Mesothelial cell of epicardium (in vitro differentiated cells): ENCODE measurements at places on chromosomes 16 and 17. TPM values are rescaled to one million over a fixed set of nuclear protein-coding genes. Genes with fewer than 3 reads are reported as not detected.

DNA sequence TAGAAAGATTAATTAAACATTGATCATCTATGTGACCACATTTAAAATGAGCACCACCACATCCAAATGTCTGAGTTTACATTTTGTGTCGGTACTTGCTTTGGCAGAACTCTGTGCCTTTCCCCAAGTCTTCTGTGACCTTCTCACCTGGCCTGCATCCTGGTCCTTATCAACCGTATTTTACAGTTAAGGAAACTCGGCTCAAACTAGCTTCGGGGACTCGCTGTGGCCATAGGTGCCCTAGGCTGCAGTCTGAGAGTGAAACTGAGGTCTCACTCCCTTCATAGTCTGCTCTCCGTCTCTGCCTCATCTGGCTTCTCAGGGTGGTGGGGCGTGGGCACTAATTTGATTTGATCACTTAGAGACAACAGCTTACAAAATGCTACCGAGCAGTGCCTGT, 555.5 kb downstream of the WWOX start:
- H3K27ac ChIP-seq = no peak overlapping the region
- H3K36me3 ChIP-seq = no peaks in the 10 kb centered on the region
- DNase-seq = no peak
- no peak overlapping the region for H3K4me3 ChIP-seq
- no peaks in the 10 kb centered on the region for H3K27me3 ChIP-seq
- H3K4me1 ChIP-seq = peaks cover 22% of the 10 kb centered on the region

DNA sequence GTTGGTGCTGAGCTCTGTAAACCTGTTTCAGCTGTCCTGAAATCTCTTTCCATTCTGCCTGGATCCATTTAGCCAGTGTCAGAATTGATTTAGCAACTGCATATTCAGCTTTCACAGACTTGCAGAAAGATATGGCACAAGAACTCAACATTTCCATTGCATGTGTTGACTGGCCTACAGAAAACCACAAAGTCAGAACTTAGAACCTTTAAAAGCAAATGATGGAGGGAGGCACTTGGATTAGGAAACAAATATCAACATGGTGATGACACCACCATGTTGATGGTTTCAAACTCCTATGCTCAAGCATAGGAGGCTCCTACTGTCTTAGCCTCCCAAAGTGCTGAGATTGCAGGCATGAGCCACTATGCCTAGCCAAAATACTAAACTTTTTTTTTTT, 52.3 kb upstream of the ARL6IP1 start:
- no peak overlapping the region for H3K27ac ChIP-seq
- DNase-seq = no peak
- no peaks in the 10 kb centered on the region for H3K4me1 ChIP-seq
- no peak overlapping the region for H3K4me3 ChIP-seq
- H3K27me3 ChIP-seq = no peaks in the 10 kb centered on the region
- peaks cover 41% of the 10 kb centered on the region for H3K36me3 ChIP-seq

GRCh38 chr17:57424777-57425188, 168.5 kb downstream of the MSI2 start:
- peaks cover 24% of the 10 kb centered on the region for H3K4me1 ChIP-seq
- no peaks in the 10 kb centered on the region for H3K27me3 ChIP-seq
- peaks cover 8% of the 10 kb centered on the region for H3K36me3 ChIP-seq
- H3K27ac ChIP-seq = peak overlapping the region; percentile 25

DNA sequence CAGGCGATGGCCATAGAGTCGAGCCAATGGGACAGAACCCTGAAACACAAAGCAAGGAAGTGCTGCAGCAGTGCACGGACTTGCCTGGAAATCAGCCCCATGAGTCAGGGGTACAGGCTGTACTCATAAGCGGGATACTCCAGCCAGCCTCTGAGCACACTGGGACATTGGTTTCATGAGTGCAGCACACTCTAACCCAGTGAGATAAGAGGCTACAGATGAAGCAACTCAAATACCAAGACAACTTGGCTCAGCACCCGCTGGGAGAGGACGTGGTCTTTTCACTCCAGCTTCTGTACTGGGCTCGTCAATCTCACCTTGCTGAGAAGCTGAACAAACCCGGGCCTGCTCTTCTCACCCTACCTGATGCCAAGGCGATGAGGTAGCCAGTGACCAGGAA, 98.2 kb downstream of the AXIN2 start:
- peaks cover 24% of the 10 kb centered on the region for H3K4me1 ChIP-seq
- no peak for DNase-seq
- no peaks in the 10 kb centered on the region for H3K27me3 ChIP-seq
- H3K27ac ChIP-seq = no peak overlapping the region
- no peak overlapping the region for H3K4me3 ChIP-seq

- no peak overlapping the region for H3K4me3 ChIP-seq
- peak; percentile 43 for DNase-seq
- no peaks in the 10 kb centered on the region for H3K27me3 ChIP-seq
- H3K27ac ChIP-seq = peak overlapping the region; percentile 57
- peaks cover 29% of the 10 kb centered on the region for H3K4me1 ChIP-seq
Observed at GRCh38 chr17:27315322-27315721, 21.4 kb downstream of the WSB1 start.

GRCh38 chr16:74268372-74268782, 28.2 kb upstream of the PSMD7 start:
- H3K4me1 ChIP-seq = peaks cover 48% of the 10 kb centered on the region
- H3K36me3 ChIP-seq = no peaks in the 10 kb centered on the region
- no peak overlapping the region for H3K4me3 ChIP-seq
- H3K27me3 ChIP-seq = no peaks in the 10 kb centered on the region

GRCh38 chr17:33753452-33753851, 460.4 kb upstream of the ASIC2 start:
- H3K27ac ChIP-seq = no peak overlapping the region
- H3K4me1 ChIP-seq = peaks cover 12% of the 10 kb centered on the region
- no peak overlapping the region for H3K4me3 ChIP-seq
- H3K36me3 ChIP-seq = no peaks in the 10 kb centered on the region

- no peak overlapping the region for H3K27ac ChIP-seq
- DNase-seq = no peak
- H3K27me3 ChIP-seq = peaks cover 3% of the 10 kb centered on the region
Observed at GRCh38 chr16:48101069-48101674, 54.6 kb downstream of the ABCC12 start.

GRCh38 chr16:55189224-55189623, 134.8 kb upstream of the IRX6 start:
- no peak for DNase-seq
- peaks cover 5% of the 10 kb centered on the region for H3K4me1 ChIP-seq
- H3K27me3 ChIP-seq = peaks cover 55% of the 10 kb centered on the region
- no peak overlapping the region for H3K4me3 ChIP-seq

DNA sequence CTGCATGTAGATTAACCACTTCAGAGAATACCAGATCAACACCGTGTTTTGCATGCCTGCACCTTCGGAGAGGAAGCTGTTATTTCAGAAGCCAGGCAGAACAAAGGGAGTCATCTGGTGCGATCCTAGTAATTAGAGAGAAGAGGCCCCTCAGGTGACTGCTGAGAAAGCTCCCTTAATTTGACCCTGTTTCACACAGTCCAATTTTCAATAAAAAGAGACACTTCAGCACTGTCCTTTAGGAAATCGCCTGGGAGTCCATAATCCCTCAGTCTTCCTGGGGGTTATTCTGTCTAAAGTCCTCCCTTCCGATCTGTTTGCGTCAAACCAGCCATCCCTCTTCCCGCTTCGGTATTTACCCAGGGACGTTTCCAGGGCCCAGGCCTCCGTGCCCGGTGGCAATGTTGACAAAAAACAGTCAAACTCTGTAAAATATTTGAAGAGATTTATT, 23.4 kb upstream of the TNRC6C start:
- H3K27me3 ChIP-seq = peaks cover 23% of the 10 kb centered on the region
- H3K36me3 ChIP-seq = no peaks in the 10 kb centered on the region

GRCh38 chr16:86960266-86960665, 356.9 kb downstream of the C16orf95 start:
- H3K27me3 ChIP-seq = no peaks in the 10 kb centered on the region
- H3K36me3 ChIP-seq = no peaks in the 10 kb centered on the region
- peak overlapping the region; percentile 66 for H3K27ac ChIP-seq
- no peak overlapping the region for H3K4me3 ChIP-seq
- H3K4me1 ChIP-seq = peaks cover 57% of the 10 kb centered on the region

DNA sequence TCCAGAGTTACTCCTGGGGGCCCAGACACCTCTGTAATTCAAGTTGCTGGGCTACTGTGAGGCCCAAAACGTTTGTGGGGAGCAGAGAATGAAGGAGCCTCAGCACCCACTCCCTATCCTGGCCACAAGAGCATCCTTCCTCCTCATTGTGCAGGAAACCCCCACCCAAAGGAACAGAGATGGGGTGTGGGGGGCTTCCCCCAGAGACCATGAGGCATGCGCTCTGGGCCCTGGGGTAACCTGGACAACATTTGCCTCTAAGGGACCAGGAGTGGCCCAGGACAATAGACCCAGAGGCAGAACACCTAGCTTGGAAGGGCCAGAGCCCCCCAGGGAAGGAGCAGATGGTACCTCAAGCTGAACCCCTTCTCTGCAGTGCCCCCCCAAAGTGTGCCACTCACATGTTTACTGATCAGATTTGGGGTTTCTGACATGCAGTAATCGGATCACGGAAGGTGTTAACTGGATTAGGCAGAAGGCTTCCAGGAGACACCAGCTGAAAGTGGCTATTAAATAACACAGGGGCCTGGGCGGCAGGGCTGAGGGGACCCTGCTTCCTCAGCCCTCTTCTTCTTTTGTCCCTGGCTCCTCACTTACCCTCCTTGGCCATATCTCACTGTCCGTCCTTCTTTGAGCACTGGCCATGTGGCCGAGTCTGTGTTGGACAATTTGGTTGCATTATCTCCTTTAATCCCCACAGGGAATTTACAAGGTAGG, 50.8 kb downstream of the SDK2 start:
- H3K4me1 ChIP-seq = peaks cover 6% of the 10 kb centered on the region
- no peak for DNase-seq
- H3K27ac ChIP-seq = no peak overlapping the region
- H3K27me3 ChIP-seq = peaks cover 2% of the 10 kb centered on the region
- H3K4me3 ChIP-seq = no peak overlapping the region

DNA sequence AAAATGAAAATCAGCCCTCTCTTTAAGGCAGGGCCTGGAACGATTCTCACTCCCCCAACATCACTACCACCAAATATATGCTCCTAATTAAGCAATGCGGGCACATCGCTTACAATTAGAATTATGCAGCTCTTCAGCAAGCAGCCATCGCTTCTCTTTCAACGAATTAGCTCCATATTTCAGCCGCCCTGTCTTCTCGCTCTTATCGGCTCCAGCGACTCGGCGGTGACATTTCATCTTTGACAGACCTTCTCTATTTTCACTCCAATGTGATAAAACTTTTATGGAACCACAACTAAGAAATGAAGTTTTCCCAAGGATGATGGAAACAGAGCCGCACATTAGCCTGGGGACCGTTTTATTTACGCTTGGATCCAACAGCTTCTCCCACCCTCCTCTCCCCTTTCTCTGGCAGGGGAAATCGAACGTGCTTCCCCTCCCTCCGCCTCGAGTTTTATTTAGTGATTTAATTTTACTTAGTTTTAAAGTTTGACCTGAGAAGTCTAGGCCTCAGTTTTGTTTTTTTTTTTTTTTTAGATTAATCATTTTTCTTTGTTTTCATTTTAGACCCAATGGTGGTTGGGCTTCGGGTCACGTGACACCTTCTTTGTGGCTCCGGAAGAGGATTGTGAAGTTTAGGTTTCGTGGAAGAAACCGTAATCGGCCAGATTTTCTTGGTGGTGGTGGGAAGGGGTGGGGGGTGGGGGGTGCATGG, 3.1 kb upstream of the HOXB2 start:
- no peaks in the 10 kb centered on the region for H3K27me3 ChIP-seq
- no peak for DNase-seq
- peaks cover 73% of the 10 kb centered on the region for H3K4me1 ChIP-seq
- H3K27ac ChIP-seq = peak overlapping the region; percentile 99

DNA sequence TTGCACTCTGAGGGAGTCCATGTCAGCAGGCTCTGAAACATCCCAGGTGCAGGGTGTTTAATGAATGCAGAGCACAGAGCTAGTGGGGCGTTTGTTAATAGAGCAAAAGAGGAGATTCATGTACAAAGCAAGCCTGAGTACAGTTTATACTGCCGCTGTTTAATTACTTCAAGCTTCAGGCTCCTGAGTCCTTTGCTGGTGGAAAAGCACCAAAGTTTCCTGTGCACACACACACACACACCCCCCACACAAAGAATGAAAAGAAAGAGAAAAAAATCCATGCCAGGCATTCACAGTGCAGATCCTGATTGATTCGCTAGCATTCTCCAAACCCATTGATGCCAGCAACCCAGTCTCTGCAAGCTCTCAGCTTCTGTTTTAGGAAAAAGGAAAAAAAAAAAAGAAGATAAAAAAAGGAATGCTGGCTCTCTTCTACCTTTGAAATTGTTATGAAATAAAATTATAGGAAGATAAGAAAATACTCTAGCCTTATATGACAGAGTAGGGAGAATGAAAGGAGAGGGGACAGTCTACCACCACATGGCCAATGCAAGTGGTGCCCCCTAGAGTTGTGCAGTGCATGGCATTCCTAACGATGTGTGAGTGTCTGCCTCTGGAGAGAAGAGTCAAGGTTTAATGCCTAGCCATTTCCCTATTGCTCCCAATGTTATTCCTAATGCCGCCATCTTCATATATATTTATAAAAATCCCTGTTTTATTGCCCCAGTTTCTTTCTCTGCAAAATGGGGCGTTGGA, 216.5 kb downstream of the TMEM114 start:
- DNase-seq = no peak
- H3K27me3 ChIP-seq = no peaks in the 10 kb centered on the region
- no peak overlapping the region for H3K27ac ChIP-seq
- H3K4me3 ChIP-seq = no peak overlapping the region
- H3K36me3 ChIP-seq = no peaks in the 10 kb centered on the region
- no peaks in the 10 kb centered on the region for H3K4me1 ChIP-seq

- no peak overlapping the region for H3K27ac ChIP-seq
- H3K4me3 ChIP-seq = peak overlapping the region; percentile 80
- H3K27me3 ChIP-seq = peaks cover 21% of the 10 kb centered on the region
- no peak for DNase-seq
- no peaks in the 10 kb centered on the region for H3K36me3 ChIP-seq
Observed at GRCh38 chr17:40060887-40061608, 1.7 kb upstream of the THRA start.

DNA sequence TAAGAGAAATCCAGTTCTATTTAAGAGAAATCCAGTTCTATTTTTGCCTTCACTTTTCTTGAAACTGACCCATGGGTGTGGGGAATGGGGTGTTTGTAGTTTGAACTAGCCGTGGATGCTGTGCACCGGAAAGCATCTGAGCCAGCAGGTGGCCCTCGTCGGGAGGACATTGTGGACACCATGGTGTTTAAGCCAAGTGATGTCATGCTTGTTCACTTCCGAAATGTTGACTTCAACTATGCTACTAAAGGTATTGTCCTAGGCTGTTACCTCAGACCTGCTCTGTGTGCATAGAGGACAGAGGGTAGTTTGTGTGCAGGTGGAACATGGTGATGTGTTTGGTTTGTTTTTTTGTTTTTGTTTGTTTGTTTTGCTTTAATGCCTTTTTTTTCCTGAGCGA, 3.3 kb downstream of the ATXN2L start:
- DNase-seq = no peak
- peaks cover 26% of the 10 kb centered on the region for H3K4me1 ChIP-seq
- H3K4me3 ChIP-seq = peak overlapping the region; percentile 99
- H3K27ac ChIP-seq = peak overlapping the region; percentile 13
- H3K36me3 ChIP-seq = peaks cover 43% of the 10 kb centered on the region

The IGF2BP1 gene
- total RNA-seq = 225 to 227 TPM (median 227 TPM) in 3 replicates

The SPNS2 gene
- 12.2 to 13.7 TPM (median 13.2 TPM) in 3 replicates for total RNA-seq

The CHST5 gene
- 0.40 to 0.50 TPM (median 0.49 TPM) in 3 replicates for total RNA-seq

The TMEM204 gene
- 6.6 to 7.7 TPM (median 6.9 TPM) in 3 replicates for total RNA-seq

The CBFA2T3 gene
- total RNA-seq = 10.1 to 11.5 TPM (median 10.1 TPM) in 3 replicates

The TEDC2 gene
- 14.5 to 16.0 TPM (median 14.7 TPM) in 3 replicates for total RNA-seq

The MAZ gene
- 345 to 360 TPM (median 349 TPM) in 3 replicates for total RNA-seq

The PCTP gene
- total RNA-seq = 13.3 to 15.8 TPM (median 13.3 TPM) in 3 replicates

The FOXN1 gene
- total RNA-seq = 0.34 to 0.42 TPM (median 0.34 TPM) in 3 replicates

The DHRS7C gene
- total RNA-seq = not detected in 3 replicates

The PRAC1 gene
- 14.0 to 16.8 TPM (median 15.2 TPM) in 3 replicates for total RNA-seq

The DNASE1 gene
- 43.4 to 48.7 TPM (median 46.0 TPM) in 3 replicates for total RNA-seq
